NCI-H345 (cell line): ENCODE measurements at places on chromosomes 11 and 22.
A peak's percentile ranks its signal among the peaks of the same experiment; 100 is the strongest.

GRCh38 chr11:2929950-2930703 is 907 bp upstream of the PHLDA2 start:
- DNase-seq, result peak; percentile 58

GRCh38 chr22:49530671-49531367 is 296.9 kb downstream of the BRD1 start:
- no peak for DNase-seq

- no peak for DNase-seq
These were observed 65.7 kb upstream of the NAV2 start for GRCh38 chr11:19646921-19647320.

- DNase-seq, result no peak
These were observed 44.9 kb downstream of the LRRC32 start for GRCh38 chr11:76625472-76626186.

DNA sequence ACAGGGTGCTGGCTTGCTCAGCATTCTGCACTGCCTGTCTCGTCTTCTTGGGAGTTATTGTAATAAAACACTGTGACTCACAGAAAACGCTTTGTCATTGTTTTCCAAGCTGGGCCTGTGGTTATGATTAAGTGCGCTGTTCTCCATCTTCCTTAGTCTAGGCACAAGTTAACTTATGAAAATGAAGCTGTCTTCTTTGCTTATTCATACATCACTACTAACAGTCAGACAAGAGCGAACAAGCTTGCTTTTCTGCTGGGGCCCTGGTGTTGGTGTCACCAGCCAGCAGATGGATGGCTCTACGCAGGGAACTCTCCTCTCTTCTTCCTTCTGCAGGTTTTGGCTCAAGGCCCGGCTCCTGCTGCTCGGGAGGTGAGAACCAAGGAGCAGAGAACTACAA is 380.1 kb upstream of the SYN3 start:
- DNase-seq, result peak; percentile 37

GRCh38 chr22:48721395-48721669 is 1106.3 kb downstream of the BRD1 start:
- no peak for DNase-seq

DNA sequence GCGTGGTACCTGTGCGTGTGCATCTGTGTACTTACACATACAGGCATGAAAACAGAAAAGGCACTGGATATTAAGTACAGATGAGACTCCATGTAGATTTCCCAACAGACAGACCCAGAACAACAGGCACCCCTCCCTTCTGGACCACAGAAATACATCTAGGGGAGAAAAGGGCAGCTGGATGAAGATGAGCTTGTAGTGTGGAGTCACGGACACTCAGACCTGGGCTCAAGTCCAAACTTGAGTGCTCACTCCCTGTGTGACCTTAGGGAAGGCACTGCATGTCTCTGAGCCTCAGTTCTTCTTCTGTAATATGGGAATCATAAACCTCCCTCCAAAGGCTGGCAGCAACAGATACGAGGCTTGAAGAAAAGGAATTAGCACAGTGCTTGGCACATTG is 108.9 kb downstream of the GALNT18 start:
- no peak for DNase-seq

DNA sequence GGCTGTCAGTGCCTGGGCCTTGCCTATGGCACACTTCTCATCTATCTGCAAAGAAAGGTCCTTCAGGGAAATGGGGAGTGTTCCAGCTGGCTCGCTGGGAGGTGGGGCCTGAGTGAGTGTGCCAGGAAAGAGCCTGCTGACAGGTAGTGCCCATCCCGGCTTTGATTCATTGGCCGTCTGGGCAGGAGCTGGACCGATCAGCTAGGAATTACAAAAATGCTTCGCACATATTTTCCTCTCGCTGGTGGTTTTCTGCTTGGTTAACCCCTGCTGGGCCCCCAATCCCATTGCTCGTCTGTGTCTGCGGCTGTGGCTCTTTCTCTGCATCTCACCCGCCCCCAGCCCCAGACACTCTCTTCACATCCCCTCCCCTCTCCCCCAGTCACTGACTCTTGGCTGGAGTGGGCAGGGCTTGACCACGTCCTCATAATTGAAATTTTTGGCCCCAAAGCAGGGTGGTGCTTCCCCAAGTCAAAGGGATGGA is 10.8 kb downstream of the LIF start:
- no peak for DNase-seq

DNA sequence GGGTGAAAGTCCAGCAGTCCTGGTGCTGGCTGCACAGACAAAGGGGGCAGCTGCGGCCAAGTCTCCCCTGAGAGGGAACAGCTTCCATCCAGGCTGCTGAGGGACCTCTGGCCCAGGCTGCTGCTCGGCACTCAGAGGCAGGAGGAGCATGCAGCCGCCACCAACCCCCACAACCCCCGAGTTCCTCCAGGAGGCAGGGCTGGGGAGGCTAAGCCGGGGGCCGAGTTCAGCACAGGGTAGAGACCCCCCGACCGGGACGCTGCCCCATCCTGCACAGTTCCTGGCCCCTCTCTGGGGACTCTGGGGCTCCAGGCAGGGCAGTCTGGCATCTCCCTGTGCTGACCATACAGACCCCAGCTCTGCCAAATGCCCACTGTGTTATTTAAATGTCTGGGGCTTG is 20.2 kb downstream of the IGSF9B start:
- no peak for DNase-seq

GRCh38 chr11:130719220-130719915 is 196.9 kb downstream of the SNX19 start:
- DNase-seq, result no peak

- DNase-seq, result no peak
These were observed 16.4 kb upstream of the CTSC start for GRCh38 chr11:88353835-88354496.

GRCh38 chr11:127136438-127136837 is 135.9 kb upstream of the KIRREL3 start:
- no peak for DNase-seq

GRCh38 chr22:24270556-24271385 is at the start of gene SPECC1L:
TSS of gene SPECC1L (plus strand) at chr22:24270831. CDS start at chr22:24302232, 31,401 bp downstream.
- DNase-seq, result peak; percentile 82

- DNase-seq, result no peak
These were observed 1.1 kb upstream of the RPLP2 start for GRCh38 chr11:808427-809286.

DNA sequence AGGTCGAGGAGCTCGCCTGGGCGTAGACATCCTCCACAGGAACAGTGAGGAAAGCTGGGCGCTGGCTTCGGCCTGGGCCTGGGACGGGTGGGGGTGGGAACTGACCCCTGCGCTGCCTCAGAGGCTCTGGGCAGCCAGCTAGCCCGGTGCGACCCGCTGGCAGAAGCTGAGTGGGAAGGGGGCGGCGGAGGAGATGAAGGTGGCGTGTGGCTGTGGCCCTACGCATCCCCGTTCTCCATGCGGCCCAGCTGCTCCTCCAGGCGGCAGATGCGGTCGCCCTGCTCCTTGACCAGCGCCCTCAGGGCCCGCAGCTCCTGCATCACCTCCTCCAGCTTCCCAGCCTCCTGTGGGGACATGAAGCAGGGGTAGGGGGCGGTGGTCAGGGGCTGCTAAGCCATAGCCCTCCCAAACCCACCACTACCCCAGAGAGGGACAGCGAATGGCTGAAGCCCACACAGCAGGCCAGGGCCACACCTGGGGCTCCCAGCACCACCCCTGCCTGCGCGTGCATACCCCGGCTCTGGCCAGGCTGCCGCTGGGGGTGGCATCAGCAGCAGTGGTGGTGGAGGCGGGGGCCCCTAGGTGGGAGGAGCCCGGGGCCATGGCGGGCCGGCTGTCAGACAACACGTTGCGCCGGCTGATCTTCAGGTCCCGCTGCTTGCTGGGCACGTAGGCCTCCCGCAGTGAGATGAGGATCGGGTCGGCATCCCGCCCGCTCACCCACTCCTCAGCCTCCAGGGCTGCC is 848 bp upstream of the PTPRCAP start:
- DNase-seq, result no peak

- no peak for DNase-seq
These were observed 74.7 kb upstream of the SESN3 start for GRCh38 chr11:95305705-95306104.

DNA sequence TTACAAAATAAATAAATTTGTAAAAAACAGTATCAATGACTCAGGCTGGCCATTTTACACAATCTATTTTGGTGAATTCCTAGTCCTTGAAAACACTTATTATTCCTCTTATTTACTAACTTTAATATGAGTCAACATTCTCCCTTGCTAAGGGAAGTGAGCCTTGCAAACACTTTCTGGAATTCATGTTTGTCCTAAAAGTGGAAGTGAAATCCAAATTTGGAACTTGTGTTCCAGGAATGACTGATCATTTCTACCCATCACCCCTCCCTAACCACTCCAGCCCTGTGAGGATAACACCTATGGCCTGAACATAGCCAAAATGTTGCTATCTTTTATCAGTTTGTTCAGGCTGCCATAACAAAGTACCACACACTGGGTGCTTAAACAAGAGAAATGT is 83.1 kb downstream of the OR5AK2 start:
- no peak for DNase-seq

- no peak for DNase-seq
These were observed 74.0 kb upstream of the PHF21B start for GRCh38 chr22:45083659-45084305.

- DNase-seq, result no peak
These were observed 106.4 kb downstream of the MICAL2 start for GRCh38 chr11:12216671-12217374.

DNA sequence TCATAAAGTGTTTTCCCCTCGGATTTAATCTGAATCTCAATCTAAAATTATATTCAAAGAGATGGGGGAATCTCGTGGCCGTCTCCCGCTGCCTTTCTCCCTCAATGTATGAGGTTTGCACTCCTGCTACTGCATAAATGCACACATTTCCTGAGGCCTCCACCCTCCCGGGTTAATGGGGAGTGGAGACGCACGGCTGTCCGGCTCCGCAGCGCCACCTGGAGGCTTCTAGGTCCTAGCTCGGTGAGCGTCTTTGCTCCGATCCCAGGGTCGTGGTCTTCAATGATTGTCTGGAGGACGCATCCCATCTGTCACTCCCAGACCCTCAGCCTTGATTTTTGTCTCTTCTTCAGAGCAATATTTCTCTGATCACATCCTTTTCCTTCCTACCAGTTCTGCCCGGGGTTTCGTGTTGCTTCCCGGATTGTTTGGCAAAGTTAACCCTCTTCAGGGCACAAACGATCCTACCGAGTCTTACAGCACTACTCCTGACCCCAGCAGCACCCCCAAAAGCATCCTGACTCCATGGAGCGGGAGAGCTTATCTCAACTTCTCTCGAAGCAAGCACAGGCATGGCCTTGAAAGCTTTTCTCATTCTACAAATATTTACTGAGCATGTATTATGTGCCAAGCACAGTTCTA is at the start of gene LMO1:
Gene LMO1, minus strand, starts transcription at position 110 of the 642 bp plus-strand sequence. CDS start 516 bp downstream, outside the sequence.
- peak; percentile 84 for DNase-seq

DNA sequence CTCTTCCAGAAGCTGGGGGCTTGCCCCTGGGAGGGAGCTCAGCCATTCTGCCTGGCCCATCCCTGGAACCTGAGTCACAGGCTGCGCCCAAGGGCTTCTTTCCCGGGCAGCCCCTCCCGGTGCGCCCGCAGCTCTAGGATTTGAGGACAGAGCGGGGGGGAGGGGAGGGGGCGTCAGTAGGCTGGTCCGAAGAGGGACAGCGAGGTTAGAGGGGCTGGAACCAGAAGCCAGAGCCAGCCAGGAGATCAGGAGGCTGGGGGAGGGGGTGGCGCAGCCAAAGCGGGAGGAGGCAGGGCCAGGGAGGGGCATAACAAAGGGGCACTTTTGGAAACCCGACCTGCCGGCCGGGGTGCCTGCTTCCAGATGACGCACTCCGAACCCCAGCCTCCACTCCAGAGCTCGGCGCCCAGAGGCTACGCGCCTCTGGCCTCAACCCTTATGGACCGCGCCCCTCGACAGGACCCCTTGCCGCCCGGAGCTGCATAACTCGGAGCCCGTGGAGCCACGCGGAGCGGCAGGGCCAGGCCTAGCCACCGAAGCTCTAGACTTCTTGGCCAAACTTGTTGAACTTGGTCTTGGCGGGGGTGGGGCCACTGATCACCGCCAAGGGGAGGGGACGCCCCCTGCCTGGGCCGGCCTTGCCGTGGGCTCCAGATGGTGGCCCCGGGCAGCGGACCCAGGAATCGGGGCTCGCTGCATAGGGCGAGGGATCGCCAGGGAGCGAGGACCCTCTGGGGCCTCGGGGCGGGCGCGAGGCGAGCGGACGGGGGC is 744 bp downstream of the PACSIN3 start:
- no peak for DNase-seq

DNA sequence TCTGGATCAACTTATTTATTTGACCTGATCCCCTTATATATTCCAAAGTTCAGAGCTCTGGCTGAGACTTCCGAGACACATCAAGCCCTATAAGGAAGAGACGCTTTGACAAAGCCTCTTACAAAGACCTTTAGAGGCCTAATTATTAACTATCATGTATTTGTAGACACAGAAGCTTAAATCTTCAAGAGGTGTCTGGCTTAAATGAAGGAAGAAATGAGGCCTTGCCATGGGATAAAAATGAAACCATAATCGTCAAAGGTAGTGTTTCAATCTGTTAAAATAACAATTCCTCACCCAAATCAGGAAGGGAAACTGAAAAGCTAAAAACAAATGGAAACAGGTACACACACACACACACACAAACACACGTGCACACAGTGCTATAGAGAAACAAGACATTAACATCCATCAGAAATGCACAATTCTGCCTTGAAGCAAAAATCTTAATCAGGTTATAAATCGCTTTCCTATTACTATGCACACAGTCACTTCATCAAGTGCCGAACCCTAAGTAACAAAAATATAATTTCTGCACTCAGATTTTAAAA is 50.2 kb downstream of the PITPNB start:
- DNase-seq, result no peak

DNA sequence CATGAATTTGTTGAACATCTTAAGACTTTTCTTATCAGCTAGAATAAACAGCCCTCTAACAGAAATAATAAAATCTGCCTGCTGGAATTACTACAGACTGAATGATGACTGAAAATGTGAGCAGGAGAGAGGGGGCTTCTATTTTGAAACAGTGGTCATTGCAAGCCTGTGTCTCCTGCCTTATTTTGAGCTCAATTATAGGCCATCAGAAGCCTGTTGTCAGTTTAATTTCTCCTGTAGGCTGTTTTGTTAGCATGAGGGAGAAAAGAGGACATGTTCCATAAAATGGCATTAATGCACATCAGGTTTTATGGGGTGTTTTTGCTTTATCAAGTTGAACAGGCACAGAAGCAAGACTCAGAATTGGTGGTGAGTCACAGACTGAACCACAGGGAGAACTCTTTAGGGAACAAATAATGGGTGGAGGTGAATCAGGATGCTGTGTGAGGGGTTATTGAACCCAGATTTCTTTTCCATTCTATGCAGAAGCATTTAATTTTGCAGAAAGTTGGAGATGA is 129.1 kb downstream of the PARVA start:
- DNase-seq, result no peak

DNA sequence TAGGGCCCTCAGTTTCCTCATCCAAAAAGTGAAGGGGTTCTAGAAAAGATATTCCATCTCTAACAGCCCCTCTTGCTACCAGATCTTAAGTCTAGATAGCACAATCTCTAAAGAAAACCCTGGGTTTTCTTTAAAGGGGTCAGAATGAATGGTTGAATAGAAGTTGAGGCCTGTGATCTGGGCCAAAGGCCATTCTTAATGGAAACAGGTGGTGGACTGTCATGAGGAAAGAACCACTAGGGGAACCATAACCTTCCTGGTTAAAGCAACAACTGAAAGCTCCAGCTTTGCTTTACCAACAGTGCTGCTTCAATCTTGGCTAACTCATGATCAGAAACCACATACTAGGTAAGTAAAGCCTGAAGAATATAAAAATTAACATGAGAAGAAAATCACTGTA is 1.8 kb downstream of the CELF1 start:
- DNase-seq, result no peak
